ENCODE measurements at places on chromosomes 5 and 9.

GRCh38 chr5:37086466-37087173 is 162.6 kb downstream of the CPLANE1 start:
- DNase-seq, result no peak

DNA sequence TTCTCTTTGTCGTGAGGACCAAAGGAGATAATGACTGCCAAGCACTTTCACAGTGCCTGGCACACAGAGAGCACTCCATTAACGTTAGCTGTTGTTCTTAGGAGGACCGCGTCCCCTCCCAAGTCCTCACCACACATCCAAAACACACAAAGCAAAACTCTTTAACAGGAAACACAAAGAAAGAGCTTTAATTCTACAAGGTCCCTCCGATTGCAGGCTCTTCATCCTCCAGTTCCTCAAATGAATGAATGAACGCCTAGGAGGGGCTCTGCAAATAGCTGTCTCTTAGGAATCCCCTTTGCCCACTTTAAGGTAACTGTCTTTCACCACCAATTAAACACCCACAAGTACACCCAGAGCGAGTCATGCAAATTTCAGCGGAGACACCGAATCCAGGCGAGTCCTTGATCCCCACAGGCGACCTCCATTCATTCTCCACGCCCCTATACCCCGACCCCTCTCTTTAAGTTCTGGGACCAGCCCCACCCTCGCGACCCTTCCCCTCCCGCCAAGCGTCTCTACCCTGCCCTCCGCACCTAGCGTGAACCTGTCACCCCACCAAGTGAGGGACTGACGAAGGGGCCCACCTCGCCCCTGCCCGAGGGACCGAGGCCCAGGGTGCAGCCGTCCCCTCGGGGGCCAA is 644 bp downstream of the TSC1 start:
- DNase-seq, result no peak

- no peak for DNase-seq
Measured at GRCh38 chr5:163624431-163624830, 119.0 kb downstream of the MAT2B start.

- no peak for DNase-seq
Measured at GRCh38 chr5:15858326-15858725, 321.3 kb downstream of the MARCHF11 start.

GRCh38 chr5:588406-588995 is 23.6 kb upstream of the CEP72 start:
- DNase-seq, result no peak

GRCh38 chr5:154196955-154197652 is 6.6 kb downstream of the GALNT10 start:
- DNase-seq, result peak; percentile 5

- DNase-seq, result no peak
Measured at GRCh38 chr5:72741805-72742204, 74.7 kb upstream of the TNPO1 start.

DNA sequence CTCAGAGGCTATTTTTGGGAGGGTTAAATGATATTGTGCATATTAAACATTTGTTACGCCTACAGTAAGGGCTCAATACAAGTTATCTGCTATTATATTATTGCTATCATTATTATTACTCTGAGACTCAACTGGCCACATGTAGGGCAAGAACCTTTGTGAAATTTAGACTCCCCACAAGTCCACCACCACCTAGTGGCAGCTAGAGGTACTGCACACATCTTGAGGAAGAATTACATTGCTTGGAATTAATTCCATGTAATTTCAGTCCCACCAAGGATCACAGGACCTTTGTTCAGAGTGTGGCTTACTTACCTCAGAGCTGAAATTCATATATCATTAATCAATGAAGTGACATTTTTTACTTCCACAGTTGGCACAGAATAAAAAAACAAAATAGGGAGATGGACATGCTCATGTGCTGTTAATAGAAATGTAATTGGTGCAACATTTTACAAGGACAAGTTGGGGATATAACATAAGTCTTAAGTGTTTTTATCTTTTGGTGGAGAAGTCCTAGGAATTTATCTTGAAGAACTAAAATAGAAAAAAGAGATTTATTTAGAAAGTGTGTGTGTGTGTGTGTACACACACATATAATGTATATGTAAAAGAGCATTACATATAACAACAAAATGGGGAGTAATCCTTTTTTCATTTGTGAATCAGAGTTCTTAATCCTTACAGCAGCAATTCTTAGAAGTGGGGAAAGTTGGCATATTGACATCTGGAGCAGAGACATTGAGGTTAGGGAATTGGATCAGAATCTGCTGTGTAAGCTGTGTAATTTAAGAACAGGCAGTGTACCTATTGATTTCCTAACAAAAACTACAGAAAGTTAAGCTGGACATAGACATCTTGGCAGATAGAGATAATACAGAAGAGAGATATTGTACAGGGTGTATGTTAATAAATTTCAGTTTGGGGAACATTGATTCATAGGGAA is 11.2 kb downstream of the MSANTD3 start:
- no peak for DNase-seq

DNA sequence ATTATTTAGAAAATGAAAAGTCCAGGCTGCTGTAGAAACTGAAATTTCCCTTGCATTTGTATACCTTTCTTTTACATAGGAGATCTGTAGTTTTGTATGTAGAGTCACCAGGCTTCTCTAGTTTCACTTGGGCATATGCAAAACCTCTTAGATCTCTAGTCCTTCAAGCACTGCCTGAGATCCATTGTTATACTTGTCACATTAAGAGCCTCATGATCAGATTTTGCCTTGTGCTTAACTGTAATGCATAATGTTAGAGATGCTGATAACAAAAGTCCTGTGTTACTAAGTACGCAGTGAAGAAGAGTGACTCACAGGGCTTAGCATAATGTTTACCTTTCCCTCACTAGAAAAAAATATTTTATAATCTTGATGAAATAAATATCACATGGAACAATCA is 250.2 kb downstream of the CYLC2 start:
- DNase-seq, result peak; percentile 3

GRCh38 chr5:10797261-10797660 is 36.2 kb upstream of the DAP start:
- no peak for DNase-seq

GRCh38 chr9:109114670-109115069 is 5.1 kb downstream of the TMEM245 start:
- no peak for DNase-seq

- no peak for DNase-seq
Measured at GRCh38 chr5:32840606-32841005, 129.5 kb downstream of the NPR3 start.

GRCh38 chr9:124279531-124280175 is 21.9 kb downstream of the NEK6 start:
- DNase-seq, result no peak

- DNase-seq, result no peak
Measured at GRCh38 chr5:151477101-151477500, 29.7 kb downstream of the SLC36A1 start.

GRCh38 chr5:124743602-124744169 is 2.8 kb downstream of the ZNF608 start:
- DNase-seq, result no peak

- DNase-seq, result no peak
Measured at GRCh38 chr9:89078860-89079259, 87.6 kb downstream of the S1PR3 start.

DNA sequence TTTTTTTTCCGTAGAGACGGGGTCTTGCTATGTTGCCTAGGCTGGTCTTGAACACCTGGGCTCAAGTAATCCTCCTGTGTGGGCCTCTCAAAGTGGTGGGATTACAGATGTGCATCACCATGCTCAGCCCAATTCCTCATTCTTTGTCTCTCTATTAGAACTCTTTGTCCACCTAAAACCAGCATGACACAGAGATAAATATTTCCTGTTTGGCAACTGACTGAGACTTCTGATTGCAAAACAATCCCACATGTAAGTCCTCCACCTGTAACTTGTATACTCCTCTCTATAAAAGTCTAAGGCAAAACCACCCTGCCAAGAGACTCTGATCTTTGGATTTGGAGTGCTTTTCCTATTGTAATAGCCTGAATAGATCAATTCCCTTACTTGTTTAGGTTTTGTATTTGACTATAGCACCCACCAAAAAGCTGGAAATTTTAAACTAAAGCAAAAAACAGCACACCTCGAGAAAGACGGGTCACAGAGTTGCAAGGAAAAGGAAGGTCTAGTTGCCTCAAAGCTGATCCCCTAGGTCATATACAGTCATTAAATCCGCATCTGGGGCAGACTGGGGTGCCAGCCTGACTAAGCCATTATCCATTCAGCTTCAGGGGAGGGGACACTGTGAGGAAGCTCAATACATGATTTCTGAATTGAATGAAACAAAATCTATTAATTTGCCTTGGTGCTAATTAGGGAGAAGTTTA is 13.5 kb upstream of the KIF27 start:
- DNase-seq, result no peak

GRCh38 chr5:52783226-52783959 is 4.3 kb upstream of the ITGA1 start:
- DNase-seq, result no peak

GRCh38 chr5:112691339-112691680 is 46.4 kb upstream of the APC start:
- DNase-seq, result no peak

- no peak for DNase-seq
Measured at GRCh38 chr9:83629433-83630104, 6.6 kb downstream of the IDNK start.

- DNase-seq, result no peak
Measured at GRCh38 chr5:53265043-53265442, 155.5 kb upstream of the MOCS2 start.

DNA sequence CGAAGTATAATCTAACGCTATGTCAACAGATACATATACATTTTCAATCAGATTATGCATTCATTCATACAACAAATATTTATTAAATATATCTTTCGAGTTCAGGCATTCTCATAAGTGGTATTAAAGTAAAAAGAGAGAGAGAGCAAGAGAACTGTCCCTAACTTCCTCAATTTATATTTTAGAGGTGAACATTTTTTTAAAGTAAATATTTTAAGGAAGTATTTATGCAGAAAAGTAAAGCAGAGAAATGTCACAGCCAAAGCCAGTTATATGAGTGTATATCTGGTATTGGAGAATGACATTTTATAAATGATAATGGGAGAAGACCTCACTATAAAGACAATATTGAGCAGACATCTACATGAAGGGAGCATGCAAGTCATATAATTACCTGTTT is 667.3 kb upstream of the CDH9 start:
- DNase-seq, result no peak

Measured in NCI-H187 treated with DMSO at 0.1 percent for 48 hours (cell line).